ENCODE measurements at places on chromosomes 5 and 9.

GRCh38 chr5:170442391-170442790, 53.2 kb upstream of the KCNMB1 start:
- no peak overlapping the region for H3K4me3 ChIP-seq
- peaks cover 8% of the 10 kb centered on the region for H3K27me3 ChIP-seq
- no peaks in the 10 kb centered on the region for H3K36me3 ChIP-seq
- H3K27ac ChIP-seq: no peak overlapping the region

DNA sequence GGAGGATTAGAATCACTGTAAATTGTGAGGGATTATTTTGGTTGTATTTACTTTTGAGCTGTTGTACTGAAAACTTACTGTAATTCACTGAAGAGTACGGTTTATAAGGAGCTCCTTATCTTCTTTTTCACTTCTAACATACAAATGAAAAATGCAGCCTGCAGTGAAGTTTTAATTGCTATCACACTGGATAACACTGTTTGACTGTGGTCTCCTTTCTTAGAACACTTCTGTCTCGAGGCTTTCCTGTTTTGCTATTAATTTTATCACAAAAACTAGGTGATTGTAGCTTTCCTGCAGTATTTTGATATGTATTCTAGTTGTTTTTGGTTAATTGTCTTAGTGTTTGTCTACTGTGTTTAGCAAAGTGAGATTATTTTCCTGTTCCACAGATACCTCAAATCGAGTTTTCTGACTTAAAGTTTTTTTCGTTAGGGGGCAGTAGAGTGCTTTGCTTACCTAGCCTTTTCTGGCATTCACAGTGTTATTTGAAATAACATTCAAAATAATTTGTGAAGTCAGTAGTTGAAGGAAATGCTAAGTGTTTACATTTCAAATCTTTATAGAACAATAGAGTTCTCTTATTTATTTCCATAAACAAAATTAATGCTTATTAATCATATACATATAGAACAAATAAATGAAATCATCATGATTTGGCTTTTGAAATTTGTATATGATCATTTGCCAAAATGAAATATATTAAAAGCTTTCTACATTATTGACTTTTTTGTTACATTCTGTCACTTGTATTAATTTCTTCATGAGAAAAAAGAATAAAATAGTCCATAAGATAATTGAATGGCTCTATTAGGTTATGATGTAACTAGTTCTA, 52.9 kb downstream of the COMMD10 start:
- peaks cover 8% of the 10 kb centered on the region for H3K4me1 ChIP-seq
- H3K36me3 ChIP-seq: peaks cover 12% of the 10 kb centered on the region
- H3K4me3 ChIP-seq: no peak overlapping the region
- no peaks in the 10 kb centered on the region for H3K27me3 ChIP-seq

DNA sequence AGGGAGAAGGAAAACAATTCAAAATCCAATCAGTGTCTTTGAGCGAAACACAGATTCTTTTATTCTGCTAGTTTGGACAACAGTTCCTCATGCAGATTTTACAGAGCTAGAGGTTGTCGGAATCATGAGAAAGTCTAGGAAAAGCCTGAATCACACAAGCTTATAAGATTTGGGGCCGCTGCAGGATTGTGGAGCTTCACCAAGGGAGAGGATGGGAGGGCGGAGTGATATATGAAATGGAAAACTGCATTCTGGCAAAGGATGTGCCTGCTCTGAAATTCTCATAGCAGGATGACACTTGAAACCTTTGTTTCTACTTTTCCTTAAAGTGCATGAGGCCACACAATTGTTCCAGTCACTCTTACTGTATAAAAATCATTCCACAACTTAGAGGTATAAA, 134.3 kb downstream of the OR2K2 start:
- no peaks in the 10 kb centered on the region for H3K36me3 ChIP-seq
- H3K27ac ChIP-seq: no peak overlapping the region
- DNase-seq: no peak
- H3K4me1 ChIP-seq: no peaks in the 10 kb centered on the region
- H3K4me3 ChIP-seq: no peak overlapping the region

DNA sequence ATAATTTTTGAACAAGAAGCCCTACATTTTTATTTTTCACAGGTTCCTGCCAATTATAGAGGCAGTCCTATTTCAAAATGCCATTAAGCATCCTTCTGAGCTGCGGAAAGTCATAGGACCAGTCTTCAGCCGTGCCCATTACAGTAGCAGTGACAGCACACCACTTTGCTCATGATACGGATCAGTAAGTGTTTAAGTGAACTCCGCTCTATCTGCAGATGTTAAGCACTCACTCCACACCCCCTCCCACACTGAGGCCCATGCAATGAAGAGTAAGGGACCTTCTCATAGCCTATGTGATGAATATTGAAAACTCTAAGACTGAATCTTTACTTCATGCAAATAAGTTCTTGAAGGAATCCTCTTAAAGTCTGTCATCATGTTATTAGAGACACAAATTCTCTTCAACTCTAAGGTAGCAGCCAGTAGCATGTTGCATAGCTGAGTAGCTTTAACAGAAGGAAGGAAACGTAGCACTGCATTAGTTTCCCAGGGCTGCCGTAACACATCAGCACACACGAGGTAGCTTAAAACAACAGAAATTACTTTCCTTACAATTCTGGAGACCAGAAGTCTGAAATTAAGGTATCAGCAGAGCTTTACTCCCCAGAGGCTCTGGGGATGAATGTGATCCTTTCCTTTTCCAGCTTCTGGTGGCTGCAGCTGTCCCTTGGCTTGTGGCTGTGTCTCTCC, 20.3 kb upstream of the TAF11L2 start:
- no peak for DNase-seq
- peaks cover 36% of the 10 kb centered on the region for H3K4me1 ChIP-seq
- no peak overlapping the region for H3K27ac ChIP-seq
- peaks cover 1% of the 10 kb centered on the region for H3K36me3 ChIP-seq
- H3K27me3 ChIP-seq: peaks cover 2% of the 10 kb centered on the region

- no peak overlapping the region for H3K4me3 ChIP-seq
- no peaks in the 10 kb centered on the region for H3K4me1 ChIP-seq
- H3K27me3 ChIP-seq: no peaks in the 10 kb centered on the region
- peaks cover 3% of the 10 kb centered on the region for H3K36me3 ChIP-seq
- H3K27ac ChIP-seq: no peak overlapping the region
These were observed 73.3 kb downstream of the CMYA5 start for GRCh38 chr5:79762929-79763328.

DNA sequence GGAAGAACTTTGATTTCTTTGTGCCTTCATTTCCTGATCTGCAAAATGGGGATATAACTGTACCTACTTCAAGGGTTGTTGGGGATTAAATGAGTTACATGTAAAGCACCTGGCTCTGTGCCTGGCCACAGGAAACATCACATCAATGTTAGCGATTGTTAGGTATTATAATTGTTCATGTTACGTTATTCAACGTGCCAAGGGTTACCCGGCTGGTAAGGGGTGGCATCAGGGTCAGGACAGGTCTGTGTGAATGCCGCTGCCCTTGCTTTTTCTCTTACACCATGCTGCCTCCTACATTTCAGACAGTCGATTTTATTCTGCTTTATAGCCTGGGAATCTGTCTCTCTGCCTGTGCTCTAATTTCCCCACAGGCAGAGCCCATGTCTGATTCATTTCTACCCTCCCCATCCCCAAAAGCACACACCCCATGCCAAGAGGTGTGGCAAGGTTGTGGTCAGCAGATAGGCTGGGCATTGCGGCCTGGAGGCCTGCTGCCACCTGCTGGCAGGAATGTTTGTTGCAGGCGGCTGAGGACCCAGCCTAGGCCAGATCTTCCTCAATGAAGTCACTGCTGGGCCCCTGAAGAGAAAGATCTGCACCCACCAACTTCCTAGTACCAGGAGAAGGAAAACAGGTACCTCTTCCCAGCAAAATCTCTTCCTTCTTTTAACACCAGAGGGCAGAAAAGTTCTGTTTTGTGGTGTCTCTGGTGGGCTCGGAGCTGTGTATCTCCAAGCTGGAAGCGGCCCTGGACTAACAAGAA, 5.3 kb downstream of the ANKS6 start:
- no peaks in the 10 kb centered on the region for H3K27me3 ChIP-seq
- no peak overlapping the region for H3K27ac ChIP-seq
- H3K4me3 ChIP-seq: no peak overlapping the region
- peaks cover 19% of the 10 kb centered on the region for H3K4me1 ChIP-seq
- peaks cover 2% of the 10 kb centered on the region for H3K36me3 ChIP-seq

- H3K36me3 ChIP-seq: peaks cover 59% of the 10 kb centered on the region
- no peak overlapping the region for H3K4me3 ChIP-seq
- peaks cover 4% of the 10 kb centered on the region for H3K4me1 ChIP-seq
- no peaks in the 10 kb centered on the region for H3K27me3 ChIP-seq
- DNase-seq: no peak
These were observed 10.4 kb downstream of the ZNF189 start for GRCh38 chr9:101409079-101409477.

- H3K4me3 ChIP-seq: no peak overlapping the region
- no peak for DNase-seq
- peaks cover 5% of the 10 kb centered on the region for H3K4me1 ChIP-seq
- no peak overlapping the region for H3K27ac ChIP-seq
These were observed 561.2 kb upstream of the SGCD start for GRCh38 chr5:155765715-155766114.

- no peak overlapping the region for H3K4me3 ChIP-seq
- no peak for DNase-seq
- no peaks in the 10 kb centered on the region for H3K27me3 ChIP-seq
- H3K27ac ChIP-seq: no peak overlapping the region
These were observed 1937.9 kb upstream of the WWC1 start for GRCh38 chr5:166353580-166353979.

DNA sequence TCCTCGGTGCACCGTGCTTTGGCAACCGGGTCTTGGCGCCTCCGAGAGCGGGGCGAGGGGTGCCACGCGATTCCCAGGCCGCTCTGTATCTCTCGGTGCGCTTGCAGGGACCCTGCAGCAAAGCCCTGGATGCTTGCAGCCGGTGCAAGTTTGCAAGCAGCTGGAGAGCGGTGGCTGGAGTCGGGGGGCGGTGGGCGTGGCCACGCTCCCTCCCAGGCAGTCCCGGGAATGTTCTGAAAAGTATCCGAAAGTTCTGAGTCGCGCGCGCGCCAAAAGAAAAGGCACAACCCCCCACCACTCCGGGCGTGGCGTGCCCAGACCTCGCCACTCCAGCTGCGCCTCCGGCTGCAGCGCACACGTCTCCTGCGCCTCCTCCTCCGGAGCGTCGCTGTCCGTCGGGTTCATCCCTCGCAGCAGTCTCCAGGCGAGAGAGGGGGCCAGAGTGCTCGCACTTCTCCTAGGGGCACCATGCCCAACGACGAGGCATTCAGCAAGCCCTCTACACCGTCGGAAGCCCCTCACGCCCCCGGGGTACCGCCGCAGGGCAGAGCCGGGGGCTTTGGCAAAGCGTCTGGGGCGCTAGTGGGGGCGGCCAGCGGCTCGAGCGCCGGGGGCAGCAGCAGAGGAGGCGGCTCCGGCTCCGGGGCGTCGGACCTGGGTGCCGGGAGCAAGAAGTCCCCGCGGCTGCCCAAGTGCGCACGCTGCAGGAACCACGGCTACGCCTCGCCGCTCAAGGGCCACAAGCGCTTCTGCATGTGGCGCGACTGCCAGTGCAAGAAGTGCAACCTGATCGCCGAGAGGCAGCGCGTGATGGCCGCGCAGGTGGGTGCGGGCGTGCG, at the start of gene DMRT1:
TSS of gene DMRT1 (plus strand) at position 327 of the 839 bp plus-strand sequence. CDS start at position 469, 142 bp downstream.
- H3K27me3 ChIP-seq: peaks cover 19% of the 10 kb centered on the region
- DNase-seq: no peak
- no peak within 1 kb of the TSS for H3K4me3 ChIP-seq
- peaks cover 7% of the 10 kb centered on the region for H3K4me1 ChIP-seq

DNA sequence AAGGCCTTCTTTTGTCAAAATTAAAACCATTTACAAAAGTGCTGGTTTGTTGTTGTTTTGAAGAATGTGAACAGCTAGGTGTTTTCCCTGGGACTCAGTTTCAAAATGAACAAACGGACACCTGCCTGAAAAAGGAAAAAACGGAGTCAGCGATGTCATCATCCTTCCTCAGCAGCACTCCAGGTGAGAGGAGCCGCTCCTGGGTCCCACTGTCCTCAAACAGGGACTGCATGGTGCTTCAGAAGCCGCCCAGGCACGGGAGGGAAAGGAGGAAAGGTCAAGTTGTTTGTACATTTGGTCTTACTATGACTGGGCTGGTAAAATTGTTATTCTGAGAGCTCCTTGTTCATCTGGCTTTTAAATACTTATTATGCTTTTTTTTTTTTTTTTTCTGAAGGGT, 69.0 kb upstream of the ZSWIM6 start:
- peaks cover 8% of the 10 kb centered on the region for H3K27me3 ChIP-seq
- no peak for DNase-seq
- H3K27ac ChIP-seq: no peak overlapping the region

DNA sequence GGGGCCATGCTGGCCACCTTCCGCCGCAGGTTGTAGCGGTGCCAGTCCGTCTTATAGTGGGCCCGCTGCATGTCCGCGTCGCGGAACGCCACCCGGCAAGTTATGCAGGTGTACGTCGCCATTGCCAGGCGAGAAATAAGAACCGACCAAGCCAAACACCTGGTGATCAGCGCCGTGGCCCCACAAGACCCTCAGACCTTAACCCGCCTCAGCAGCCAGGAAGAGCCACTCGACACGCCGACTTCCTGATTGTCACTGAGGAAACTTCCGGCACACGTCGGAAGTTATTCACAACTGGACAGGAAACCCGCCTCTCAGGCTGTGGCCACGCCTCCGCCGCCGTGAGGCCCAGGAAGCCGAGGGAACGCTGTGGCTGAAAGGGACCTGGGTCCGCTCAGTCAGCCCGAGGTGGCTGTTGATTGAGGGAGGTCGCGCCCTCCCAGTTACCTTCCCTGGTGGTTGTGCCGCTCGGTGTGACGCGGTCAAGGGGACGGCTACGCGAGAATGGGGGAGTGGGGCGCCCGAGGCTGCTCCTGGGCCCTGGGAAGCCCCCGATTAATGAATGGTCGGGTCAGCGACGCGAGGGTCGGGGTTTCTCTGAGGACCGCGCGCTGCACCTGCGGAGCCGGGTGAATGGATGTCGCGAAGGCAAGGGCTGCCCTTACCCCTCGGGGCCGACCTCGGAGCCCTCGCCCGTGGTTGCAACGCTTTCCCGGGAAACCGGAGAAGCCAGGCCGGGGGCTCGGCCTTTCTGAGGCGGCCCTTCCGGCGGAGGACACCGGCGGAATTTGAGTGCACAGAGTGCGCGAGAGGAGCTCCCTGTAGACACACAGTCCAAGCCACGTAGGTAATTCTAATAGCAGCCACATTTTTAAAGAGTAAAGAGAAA, at the start of gene ZNF622:
TSS of gene ZNF622 (minus strand) at position 257 of the 889 bp plus-strand sequence. CDS start at position 122, 135 bp downstream.
- peak; percentile 79 for DNase-seq
- H3K36me3 ChIP-seq: peaks cover 19% of the 10 kb centered on the region
- H3K4me3 ChIP-seq: peak within 1 kb of the TSS; percentile 99

- DNase-seq: no peak
- H3K4me3 ChIP-seq: no peak overlapping the region
- H3K4me1 ChIP-seq: no peaks in the 10 kb centered on the region
- H3K27me3 ChIP-seq: peaks cover 8% of the 10 kb centered on the region
- H3K36me3 ChIP-seq: no peaks in the 10 kb centered on the region
These were observed 48.2 kb downstream of the COL27A1 start for GRCh38 chr9:114203410-114204140.

DNA sequence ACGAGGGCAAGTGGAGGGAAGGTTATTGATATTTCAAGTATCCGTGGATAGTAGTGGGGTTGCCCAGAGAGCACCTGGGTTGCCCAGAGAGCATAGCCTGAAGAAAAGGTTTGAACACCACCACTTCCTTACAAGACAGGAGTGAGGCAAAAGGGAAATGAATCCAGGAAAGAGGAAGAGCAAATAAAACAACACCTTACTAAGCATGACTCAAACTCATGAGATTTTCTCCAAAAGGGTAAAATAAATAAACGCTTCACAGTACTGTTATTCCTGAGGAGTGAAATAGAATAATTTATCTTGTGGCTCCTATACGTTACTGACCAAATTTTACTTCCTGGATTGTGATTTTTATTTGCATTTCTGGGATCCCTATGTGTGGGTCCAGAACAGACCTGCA, 65.2 kb upstream of the PTPRD start:
- DNase-seq: no peak
- no peaks in the 10 kb centered on the region for H3K4me1 ChIP-seq
- H3K36me3 ChIP-seq: no peaks in the 10 kb centered on the region

- no peak overlapping the region for H3K27ac ChIP-seq
- H3K4me3 ChIP-seq: no peak overlapping the region
- H3K27me3 ChIP-seq: no peaks in the 10 kb centered on the region
These were observed 219.7 kb downstream of the ADCY2 start for GRCh38 chr5:7615566-7616061.

All from memory B cell (primary cell).